Ovary (tissue), 10 donors: ENCODE measurements at places on chromosomes 4 and X. TPM values are rescaled to one million over a fixed set of nuclear protein-coding genes. Genes with fewer than 3 reads are reported as not detected.

- no peak for DNase-seq
Observed at GRCh38 chrX:27251369-27251768, 211.8 kb downstream of the PPP4R3C start.

DNA sequence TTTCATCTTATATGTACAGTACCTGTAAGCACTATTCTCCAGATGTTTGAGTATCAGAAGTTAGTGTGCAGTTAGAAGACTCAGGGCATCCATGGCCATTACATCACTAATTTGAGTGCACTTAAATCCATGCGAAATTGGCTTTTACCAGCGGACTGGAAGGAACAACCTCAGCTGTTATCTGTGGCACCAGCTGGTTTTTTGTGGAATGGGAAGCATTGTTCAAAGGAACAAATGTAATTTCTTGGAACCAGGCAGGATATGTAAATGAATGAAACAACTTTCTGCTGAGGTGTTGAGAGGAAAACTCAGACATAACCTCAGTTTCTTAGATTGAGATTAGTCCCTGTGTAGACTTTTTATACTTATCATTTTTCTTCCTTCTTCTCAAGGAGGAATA is 60.2 kb downstream of the PDGFRA start:
- DNase-seq: no peak

DNA sequence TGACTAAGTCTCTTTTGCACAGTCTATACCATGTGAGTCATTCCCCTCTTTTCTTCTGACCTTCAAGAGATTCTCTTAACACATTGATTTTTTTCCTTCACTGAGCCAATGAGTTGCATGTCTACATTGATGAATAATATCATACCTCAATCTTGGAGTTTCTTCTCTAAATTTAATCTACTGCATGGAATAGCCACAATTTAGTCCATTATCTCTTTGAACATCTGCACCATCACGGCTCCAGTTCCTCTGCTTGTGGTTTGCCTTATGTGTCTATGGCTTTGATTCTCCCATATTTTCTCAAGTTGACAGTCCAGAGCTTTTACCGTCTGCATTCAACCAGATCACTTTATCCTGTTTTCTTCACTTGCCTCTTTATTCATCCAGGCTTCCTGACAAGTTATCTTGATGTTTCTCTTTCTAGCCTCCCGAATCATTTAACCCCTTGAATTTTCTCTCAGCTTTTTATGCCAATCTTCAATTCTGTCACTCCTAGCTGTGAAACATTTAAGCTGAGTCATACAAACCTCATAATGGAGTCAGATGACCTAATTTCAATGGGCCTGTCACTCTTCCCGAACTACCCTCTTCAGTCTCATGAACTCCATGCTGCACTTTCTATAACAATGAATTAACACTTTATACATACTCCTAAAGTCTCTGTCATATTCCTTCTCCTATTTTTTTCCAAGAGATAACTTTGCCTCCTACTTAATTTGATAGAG is 222.3 kb downstream of the CPE start:
- no peak for DNase-seq

- DNase-seq: no peak
Observed at GRCh38 chr4:33302321-33302720, 2582.2 kb downstream of the PCDH7 start.

GRCh38 chrX:116239944-116240840 is 69.6 kb downstream of the AGTR2 start:
- no peak for DNase-seq

DNA sequence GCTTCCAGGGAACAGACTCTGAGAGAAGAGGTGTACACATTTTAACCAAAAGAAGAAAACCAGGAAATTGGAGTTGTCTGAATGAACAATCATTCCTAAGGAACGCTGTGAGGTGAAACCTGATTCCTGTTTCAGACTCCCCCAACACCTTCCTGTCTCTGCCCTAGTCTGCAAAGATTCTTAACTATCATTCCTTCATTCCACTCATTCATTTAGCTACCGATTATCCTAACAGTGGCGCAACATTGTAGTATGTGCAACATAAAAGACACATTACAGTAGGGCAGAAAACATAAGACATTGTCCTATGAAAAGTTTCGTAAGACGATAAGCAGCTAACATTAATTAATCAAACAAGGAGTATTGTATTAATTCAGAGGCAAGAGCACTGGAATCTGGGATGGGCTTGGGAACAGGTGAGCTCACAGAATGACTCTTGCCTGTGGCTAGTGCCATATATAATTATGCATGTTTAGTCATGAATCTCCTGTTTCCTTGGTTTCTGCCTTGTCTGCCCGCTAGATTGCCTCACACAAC is 23.8 kb upstream of the ADH7 start:
- DNase-seq: no peak

GRCh38 chrX:23666282-23666681 is 1.0 kb upstream of the PRDX4 start:
- DNase-seq: no peak

GRCh38 chr4:67320645-67321044 is 224.7 kb downstream of the CENPC start:
- DNase-seq: no peak

GRCh38 chrX:68992821-68993397 is 164.1 kb downstream of the EFNB1 start:
- DNase-seq: no peak

- DNase-seq: no peak
Observed at GRCh38 chrX:150544222-150544787, 24.1 kb upstream of the MTM1 start.

GRCh38 chrX:71482228-71482958 is 50.5 kb upstream of the OGT start:
- DNase-seq: no peak

DNA sequence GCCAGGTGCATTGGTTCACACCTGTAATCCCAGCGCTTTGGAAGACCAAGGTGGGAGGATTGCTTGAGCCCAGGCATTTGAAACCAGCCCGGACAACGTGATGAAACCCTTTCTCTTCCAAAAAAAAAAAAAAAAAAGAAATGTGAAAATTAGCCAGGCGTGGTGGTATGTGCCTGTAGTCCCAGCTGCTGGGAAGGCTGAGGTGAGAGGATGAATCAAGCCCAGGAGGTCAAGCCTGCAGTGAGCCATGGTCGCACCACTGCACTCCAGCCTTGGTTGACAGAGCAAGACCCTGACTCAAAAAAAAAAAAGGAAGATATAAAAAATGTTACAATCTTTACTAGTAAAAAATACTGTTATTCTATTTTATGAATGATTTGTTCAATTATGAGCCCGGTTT is 5.9 kb downstream of the FAM199X start:
- DNase-seq: no peak

DNA sequence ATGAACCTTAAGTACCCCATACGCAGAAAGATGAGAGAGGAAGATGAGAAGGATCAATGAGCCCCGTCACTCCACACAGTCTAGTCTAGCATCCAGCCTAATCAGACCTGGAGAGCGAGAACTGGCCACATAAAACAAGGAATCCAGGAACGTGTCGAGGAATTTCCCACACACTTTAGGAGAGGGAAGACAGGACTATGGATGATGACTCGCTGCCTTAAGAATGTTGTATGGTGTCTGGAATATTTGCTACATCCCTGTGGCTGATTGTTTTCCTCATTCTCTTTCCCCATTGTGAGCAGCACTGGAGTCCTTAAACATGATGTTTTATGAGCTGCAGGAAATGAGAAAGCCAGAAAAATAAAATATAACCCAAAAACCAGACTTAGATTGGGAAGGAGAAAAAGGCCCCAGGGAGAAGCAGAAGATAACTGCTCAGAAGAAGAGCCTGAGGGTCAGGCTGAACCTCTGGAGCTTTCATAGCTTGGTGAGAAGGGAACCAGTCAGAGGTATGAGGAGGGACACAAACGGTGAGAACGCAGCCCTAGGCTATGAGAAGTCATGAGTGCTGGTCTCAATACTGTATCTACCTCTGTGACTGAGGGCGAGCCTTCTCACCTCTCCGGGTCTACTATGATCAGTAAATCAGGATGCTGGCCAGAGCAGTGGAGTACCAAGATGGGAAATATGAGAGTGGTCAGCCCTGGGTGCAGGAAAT is 139.5 kb upstream of the NOCT start:
- no peak for DNase-seq

The RIPPLY1 gene
- not detected for total RNA-seq

The TRIM75 gene
- total RNA-seq: not detected

The PDZD4 gene
- 3.1 TPM for total RNA-seq
